ENCODE measurements at places on chromosomes 2 and 18.
A peak's percentile ranks its signal among the peaks of the same experiment; 100 is the strongest.

DNA sequence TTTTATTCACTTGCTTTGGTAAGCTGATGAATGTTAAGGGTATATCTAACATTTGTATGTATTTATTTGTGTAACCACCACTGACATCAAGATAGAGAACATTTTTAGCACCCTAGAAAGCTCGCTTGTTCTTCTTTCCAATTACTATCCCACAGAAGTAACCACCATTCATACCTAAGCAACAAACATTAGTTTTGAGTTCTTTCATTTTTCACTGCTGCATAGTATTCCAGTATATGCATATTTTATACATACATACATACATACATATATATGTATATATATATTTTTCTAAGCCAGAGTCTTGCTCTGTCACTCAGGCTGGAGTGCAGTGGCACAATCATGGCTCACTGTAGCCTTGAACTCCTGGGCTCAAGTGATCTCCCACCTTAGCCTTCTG, 11.1 kb upstream of the DYM start:
- DNase-seq, result no peak

DNA sequence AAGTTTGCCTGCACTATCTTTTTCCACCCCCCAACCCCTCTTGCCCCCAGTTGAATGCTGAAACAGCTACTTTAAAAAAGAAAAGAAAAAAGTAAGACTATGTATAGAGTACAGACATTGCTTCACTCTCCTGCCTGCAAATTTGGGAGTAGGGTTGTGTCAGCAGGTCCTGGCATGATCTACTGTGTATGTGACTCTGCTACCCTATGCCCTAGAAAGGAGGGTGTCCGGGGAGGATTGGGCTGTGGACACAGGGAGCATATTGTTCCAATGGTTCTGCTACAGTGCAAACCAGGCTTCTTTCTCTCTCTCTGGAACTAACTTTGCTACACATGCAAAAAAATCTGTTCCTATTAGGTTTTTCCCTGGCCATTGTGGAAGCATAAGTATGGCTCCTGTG, 9.9 kb upstream of the ZEB2 start:
- DNase-seq, result no peak

DNA sequence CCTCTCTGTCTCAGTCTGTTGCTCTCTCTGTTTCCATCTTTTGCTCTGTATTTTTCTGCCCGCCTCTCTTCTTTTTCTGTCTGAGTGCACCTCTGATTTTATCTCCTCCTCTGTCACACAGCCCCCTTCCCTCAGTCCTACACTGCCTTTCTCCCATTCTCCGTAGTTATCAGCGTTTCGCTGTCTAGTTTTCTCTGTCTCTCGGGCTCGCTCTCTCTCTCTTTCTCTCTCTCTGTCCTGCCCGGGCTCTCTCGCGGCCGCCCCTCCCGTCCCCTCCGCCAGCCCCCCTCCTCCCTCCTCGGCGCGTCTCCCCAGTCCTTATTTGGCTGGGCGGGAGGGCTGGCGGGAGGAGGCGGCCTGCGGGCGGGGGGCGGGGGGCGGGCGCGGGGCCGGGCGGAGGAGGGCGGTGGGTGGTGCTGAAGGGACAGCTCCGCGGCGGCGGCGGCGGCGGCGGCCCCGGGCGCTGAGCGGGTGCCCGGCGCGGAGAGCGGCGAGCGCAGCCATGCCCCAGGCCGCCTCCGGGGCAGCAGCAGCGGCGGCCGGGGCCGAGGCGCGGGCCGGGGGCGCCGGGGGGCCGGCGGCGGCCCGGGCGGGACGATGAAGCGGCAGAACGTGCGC, at the start of gene KCNK3:
TSS of gene KCNK3 (plus strand) at position 444 of the 618 bp plus-strand sequence. CDS start at position 598, 154 bp downstream.
- DNase-seq, result peak; percentile 75

DNA sequence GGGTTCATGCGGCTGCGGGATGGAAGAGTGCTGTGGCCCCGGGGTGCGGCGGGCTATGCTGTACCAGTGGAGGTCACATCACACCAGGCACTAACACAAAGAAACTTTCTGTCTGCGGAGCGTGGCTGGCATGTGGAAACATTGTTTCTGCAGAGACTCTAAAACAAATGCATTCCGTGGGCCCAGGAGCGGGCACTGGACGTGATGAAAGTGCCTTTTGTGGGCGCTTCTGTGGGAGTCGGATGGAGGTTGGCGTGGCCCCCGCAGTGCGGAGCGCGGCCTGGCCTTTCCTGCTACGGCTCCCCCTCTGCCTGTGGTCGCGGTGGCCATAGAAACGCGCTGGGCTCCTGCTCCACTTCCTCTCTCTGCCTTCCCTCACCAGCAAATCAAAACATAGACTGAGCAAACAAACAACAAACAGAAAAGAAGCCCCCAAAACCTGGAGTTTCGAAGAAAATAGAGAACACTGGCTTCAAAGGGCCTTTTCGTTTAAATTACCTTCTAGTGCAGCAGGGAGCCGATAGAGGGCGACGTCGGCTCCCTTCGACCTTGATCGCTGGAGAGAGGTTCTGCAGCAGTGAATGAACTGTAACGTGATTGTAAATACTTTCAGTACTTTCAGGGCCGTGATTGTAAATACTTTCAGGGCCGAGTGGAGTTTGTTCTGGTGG, 51.4 kb downstream of the KIF5C start:
- DNase-seq, result peak; percentile 85

DNA sequence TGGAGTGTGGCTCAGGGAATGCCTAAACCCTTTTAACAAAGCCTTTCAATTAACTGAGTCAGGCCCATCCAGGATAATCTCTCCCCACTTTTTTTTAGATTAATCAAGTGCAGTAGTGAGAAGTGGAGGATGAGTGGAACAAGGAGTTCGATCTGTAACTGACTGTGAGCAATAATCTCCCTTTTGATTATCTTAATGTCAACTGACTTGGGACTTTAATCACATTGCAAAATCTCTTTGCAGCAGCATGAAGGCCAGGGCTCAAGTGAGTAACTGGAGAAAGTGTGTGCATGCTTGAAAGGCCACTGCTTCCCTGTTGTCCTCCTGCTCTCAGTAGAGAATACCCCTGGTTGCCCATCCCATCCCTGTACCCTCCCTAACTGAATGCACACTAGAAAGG, 32.1 kb upstream of the HS6ST1 start:
- DNase-seq, result no peak

GRCh38 chr2:80335411-80335810, 30.9 kb upstream of the LRRTM1 start:
- peak; percentile 76 for DNase-seq

DNA sequence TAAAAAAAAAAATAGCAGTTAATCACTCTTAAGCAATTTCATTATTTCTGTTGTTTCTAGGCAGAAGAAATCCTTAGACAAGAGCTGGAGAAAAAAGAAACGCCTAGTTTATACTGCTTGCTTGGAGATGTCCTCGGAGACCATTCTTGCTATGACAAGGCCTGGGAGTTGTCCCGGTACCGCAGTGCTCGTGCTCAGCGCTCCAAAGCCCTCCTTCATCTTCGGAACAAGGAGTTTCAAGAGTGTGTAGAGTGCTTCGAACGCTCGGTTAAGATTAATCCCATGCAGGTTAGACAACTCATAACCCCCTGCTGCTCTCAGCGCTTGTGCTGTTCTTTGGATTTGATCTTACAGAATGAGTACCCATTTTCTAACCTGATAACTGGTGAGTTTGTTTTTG, 130.4 kb downstream of the TTC27 start:
- no peak for DNase-seq

DNA sequence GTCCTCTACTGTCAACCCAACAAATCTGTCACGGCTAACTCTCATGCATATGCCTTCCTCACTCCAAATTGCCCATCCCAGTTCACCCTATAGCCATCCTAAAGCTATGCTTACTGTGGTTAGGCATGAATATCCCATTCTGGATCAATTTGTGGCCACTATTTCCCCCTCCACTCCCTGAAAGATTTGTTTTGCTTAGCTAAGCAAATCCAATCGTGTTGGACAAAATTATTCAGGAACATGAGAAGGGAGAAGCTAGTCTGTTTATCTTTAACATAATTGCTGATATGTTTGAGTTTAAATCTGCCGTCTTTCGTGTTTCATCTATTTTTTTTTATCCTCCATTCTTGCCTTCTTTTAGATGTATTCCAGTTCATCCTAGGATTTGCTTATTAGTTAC, 43.6 kb downstream of the PPM1B start:
- DNase-seq, result no peak

GRCh38 chr2:12430407-12431133, 286.2 kb upstream of the TRIB2 start:
- DNase-seq, result no peak

DNA sequence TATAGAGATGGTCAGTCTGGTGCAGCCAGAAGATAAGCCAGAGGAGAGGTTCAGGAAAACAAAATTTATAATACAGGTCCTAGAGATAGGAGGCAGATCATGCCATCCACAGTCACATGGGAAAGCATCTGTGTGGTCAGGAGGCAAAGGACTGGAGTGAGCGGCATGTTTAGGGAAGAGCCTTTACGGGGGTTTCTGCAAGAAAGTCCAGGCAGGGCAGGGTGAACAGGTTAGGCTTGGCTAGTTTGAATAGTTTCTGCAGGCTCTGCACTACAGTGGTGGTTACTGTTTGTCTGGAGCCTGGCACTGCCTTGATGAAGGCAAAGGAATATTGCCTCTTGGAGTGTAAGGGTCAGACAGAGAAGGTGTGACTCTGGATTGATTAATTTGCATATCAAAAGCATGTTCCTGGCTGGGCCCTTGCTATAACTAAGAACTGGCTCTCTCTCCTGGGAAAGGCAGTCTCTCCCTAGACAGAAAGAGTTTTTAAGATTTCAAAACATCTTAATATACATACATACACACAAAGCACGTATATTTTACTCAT, 1034.7 kb upstream of the CHAC2 start:
- no peak for DNase-seq

GRCh38 chr2:71846669-71847291, 300.9 kb downstream of the CYP26B1 start:
- DNase-seq, result no peak

DNA sequence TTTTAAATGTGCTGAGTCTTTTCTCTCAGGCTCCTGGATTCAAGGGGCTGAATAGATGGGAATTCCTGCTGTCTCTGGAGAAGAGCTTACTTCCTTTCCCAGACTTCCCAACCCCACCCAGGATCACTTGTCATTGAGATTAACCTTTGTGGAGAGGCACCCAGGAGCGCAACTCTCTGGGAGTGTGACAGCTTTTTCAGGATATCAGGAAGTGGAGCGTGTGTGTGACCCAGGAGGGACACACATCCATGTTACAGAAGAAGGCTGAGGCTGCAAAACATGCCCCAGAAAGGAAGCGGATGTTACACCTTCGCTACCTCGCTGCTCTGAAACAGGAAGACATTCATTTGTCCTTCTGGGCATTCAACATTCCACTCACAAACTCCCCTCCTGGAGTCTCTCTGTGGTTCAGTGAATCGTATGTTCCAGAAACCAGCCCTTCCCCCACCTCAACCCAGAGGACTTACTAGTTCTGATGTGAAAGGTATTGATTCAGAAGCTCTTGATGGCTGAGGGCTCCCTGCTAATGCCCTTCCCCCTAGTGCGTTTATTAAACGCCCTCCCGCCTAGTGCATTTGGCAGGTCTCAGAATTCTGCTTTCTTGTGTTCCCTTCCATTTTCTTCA, 523.9 kb downstream of the TNS1 start:
- DNase-seq, result no peak

- DNase-seq, result no peak
Measured at GRCh38 chr2:36798724-36799123, 102.2 kb downstream of the VIT start.

- no peak for DNase-seq
Measured at GRCh38 chr2:692767-693166, 15.6 kb upstream of the TMEM18 start.

DNA sequence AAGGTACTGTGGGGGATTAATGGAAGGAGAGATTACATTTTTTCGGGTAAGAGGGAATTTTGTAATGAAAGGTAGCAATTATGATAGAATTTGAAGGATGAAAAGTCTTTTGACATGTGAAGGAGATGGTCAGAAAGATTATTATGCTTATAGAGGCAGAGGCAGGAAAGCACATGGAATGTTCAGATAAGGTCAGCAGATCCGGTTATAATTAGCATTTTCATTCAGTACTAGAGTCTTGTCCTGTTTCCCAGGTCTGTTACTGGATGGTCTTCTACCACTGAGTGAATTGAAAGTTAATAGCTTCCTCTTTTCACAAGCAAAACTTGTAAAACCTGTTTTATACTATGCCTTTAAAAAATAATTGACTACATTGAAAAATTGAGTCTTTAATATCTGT, 116.9 kb downstream of the PHLPP1 start:
- DNase-seq, result no peak

GRCh38 chr2:3959372-3959771, 256.0 kb downstream of the DCDC2C start:
- DNase-seq, result peak; percentile 9

DNA sequence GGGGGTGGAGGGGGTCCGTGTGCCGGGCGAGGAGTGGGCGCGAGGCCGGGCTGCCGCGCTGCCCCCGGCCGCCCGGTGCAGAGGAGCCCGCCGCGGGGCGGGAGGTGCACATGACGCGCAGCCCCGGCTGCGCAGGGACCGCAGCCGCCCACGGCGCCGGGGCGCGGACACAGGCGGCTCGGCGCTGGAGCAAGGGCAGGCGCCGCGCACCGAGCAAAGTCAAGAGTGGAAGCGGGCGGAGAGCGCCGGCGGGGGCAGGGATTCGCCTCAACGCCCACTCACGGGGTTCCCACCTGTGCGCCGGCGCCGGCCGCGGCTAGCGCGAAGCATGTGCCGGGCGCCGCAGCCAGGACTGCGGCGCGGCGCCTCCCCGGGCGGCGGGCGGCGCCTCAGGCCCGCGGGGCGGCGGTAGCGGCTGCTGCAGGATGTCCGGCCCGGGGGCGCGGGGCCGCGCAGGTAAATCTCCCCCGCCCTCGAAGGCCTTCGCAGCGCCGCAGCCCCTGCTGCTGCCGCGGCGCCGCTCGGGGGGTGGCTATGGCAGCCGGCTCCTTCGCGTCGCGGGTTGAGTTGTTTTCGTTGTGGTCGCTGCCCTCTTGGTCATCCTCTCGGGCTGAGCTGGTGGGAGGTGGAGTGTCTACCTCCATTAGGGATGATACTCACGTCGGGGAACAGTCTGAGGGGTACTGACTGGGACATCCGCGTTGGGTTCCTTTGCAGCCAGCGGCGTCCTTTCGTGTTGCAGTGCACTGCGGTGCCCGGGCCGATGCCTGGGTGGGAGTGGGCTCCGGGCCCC, 216.3 kb upstream of the DTNA start:
- DNase-seq, result peak; percentile 52

- DNase-seq, result no peak
Measured at GRCh38 chr2:172427990-172428831, 825 bp downstream of the ITGA6 start.

- DNase-seq, result no peak
Measured at GRCh38 chr2:54386585-54386984, 69.5 kb upstream of the SPTBN1 start.

DNA sequence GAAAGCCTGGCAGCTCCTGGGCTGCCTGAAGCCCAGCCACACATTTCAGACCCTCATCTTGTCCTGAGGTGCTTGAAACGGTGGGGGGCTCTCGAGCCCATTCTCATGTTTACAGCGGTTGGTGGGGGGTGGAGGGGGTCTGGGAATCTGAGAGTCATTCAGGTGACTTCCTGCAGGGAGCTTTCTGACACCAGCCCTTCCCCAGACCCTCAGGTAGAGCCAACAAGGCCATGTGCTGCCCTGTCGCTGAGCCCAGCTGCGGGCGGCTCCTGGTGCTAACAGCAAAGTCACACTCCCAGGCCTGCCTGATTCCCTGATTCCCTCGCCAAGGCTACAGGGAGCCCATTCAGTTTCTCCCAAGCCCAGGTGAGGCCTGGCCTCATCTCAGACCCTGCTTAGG, 324.9 kb upstream of the MEX3C start:
- DNase-seq, result no peak

GRCh38 chr18:70659036-70659925, 370.4 kb downstream of the SOCS6 start:
- DNase-seq, result no peak

- no peak for DNase-seq
Measured at GRCh38 chr2:45134726-45135125, 125.5 kb upstream of the SIX2 start.
